Activated effector memory CD4-positive, alpha-beta T cell treated with Interleukin-2 at 50 U/mL for 16 hours (primary cell): ENCODE measurements at places on chromosomes 5 and 9.

GRCh38 chr5:167402671-167403070 is 888.8 kb upstream of the WWC1 start:
- DNase-seq = no peak

- DNase-seq = no peak
These were observed 65.8 kb upstream of the DAPK1 start for GRCh38 chr9:87431837-87432236.

DNA sequence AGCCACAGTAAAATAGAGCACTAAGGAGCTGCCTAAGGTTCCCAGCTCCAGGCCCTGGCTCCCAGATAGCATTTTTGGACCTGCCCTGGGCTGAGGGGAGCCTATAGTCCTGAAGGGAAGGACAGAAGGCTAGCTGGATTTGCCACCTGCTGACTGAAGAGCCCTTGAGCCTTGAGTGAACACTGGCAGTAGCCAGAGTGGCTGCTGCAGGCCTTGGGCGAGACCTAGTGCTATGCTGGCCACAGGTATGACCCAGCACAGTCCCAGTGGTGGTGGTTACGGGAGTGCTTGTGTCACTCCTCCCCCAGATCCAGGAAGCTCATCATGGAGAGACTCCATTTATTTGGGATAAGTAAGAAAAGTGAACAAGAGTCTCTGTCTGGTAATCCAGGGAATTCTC is 10.3 kb upstream of the STX17 start:
- DNase-seq = no peak

GRCh38 chr9:29816954-29817703 is 2243.8 kb upstream of the C9orf72 start:
- no peak for DNase-seq

DNA sequence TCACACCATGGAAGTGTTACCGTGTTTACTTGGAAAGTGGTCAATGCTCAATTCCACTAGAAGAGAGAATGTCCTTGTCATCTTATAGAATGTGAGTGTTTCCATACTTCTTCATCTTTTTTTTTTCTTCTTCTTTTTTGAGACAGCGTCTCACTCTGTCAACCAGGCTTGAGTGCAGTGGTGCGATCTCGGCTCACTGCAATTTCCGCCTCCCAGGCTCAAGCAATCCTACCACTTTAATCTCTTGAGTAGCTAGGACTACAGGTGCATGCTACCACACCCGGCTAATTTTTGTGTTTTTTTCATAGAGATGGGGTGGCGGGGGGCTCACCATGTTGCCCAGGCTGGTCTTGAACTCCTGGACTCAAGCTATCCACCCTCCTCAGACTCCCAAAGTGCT is 137.3 kb upstream of the PCA3 start:
- no peak for DNase-seq

DNA sequence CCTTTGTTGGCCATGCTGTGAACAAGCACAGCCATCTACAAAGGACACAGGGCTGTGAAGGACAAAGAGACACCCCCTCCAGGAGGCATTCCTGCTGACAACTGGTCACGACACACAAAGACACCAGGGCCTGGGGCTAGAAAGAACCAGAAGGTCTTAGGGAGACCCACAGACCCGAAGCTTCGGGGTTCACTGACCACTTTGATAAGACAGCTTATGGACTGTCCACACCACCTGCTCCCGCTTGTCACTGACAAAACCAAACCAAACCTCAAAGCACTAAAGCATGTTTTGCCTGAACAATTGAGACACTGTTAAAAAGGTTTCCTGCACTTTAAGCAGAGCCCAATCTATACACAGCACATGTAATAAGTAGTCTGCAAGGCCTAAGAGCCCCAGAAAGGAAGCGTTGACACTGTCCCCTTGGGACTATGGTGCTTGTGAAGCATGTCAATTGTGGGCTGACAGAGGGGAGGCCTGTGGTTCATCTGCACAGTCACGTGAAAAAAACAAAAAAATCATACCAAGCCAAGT is 185.0 kb downstream of the GAPVD1 start:
- no peak for DNase-seq

GRCh38 chr5:170109059-170110031 is 3.6 kb downstream of the FOXI1 start:
- DNase-seq = no peak

- DNase-seq = no peak
These were observed 86.3 kb downstream of the STK10 start for GRCh38 chr5:172101547-172102217.

DNA sequence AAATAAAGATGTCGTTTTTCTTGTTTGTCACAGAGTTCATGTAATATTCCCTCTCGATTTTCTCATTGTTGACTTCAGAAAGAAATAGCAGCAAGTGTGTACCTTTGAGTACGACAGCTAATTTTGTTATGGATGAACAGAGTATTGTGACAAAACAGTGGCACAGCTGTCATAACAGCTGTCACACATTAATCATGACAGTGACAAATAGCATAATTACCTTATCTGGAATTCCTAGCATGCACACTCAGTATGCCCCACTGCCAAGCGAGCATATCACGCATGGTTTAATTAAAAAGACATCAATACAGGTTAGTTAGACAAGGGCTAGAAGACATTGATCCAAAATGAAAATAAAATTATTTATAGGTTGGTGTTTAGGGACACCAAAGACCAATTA is 375.1 kb downstream of the SPATA31D1 start:
- no peak for DNase-seq

DNA sequence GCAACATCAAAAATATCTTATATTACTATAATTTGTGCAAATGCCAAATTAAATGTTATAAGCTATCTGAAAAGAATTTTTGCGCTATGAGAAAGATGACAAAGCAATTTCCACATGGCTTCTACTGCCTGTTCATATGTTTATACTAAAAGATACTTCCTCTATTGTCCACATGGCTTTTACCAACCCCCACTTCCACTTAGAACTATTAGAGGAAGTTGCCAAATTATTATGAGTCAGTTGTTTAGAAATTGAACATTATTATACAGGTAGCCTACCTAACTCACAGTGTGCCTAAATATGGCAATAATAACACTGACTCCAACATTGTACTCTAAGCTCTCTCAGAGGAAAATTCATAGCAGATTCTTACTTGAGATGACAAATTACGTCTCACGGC is 37.6 kb upstream of the SLC27A6 start:
- no peak for DNase-seq

- DNase-seq = no peak
These were observed 372.1 kb downstream of the ARRDC3 start for GRCh38 chr5:91011029-91011428.

DNA sequence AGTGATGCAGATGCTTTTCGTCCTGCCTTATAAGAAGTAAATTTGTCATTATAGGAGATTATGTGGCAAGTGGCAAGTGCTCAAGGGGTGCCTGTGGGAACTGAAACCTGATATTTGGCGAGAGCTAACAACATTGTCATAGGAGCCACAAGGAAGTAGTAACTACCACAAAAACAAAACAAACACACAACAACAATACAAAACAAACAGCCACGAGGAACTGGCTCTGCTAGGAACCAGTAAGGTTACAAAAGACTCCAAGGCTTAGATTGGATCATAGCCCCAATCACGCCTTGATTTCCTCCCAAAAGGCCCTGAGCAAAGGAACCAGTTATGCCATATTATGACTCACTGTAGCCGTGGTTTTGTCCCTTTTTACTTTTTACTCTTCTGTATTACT is 1045.2 kb downstream of the CDH12 start:
- no peak for DNase-seq
